Fibroblast of lung (primary cell): ENCODE measurements at places on chromosomes 12 and 14. TPM values are rescaled to one million over a fixed set of nuclear protein-coding genes. Genes with fewer than 3 reads are reported as not detected.

NANOG gene
- not detected in 2 replicates for total RNA-seq

INHBE gene
- 9.2 and 26.4 TPM in 2 replicates for total RNA-seq

GLIPR1L1 gene
- under 0.01 TPM in 1 of 2 replicates, not detected in the other for total RNA-seq

BATF gene
- 0.50 and 0.51 TPM in 2 replicates for total RNA-seq

GPR137C gene
- total RNA-seq: 0.50 and 0.51 TPM in 2 replicates

P3H3 gene
- total RNA-seq: 72.4 and 96.3 TPM in 2 replicates

HIF1A gene
- total RNA-seq: 216 and 332 TPM in 2 replicates

TMTC1 gene
- total RNA-seq: 92.5 and 222 TPM in 2 replicates

AKT1 gene
- 127 and 131 TPM in 2 replicates for total RNA-seq

POLE gene
- total RNA-seq: 9.0 and 9.6 TPM in 2 replicates

BICDL1 gene
- under 0.01 TPM in 1 of 2 replicates, not detected in the other for total RNA-seq

UBE3B gene
- total RNA-seq: 35.7 and 49.7 TPM in 2 replicates
